ENCODE measurements at places on chromosomes 4 and X. TPM values are rescaled to one million over a fixed set of nuclear protein-coding genes. Genes with fewer than 3 reads are reported as not detected.
A peak's percentile ranks its signal among the peaks of the same experiment; 100 is the strongest.

Gene NDST4
- not detected for total RNA-seq

Gene SEC24B
- total RNA-seq = 50.3 TPM

GRCh38 chr4:162959046-162959445, 207.6 kb downstream of the NAF1 start:
- peaks cover 3% of the 10 kb centered on the region for H3K4me1 ChIP-seq
- no peak overlapping the region for H3K4me3 ChIP-seq
- H3K36me3 ChIP-seq = no peaks in the 10 kb centered on the region
- DNase-seq = peak; percentile 63

GRCh38 chrX:131942034-131942433, 81.1 kb upstream of the STK26 start:
- no peak overlapping the region for H3K27ac ChIP-seq
- H3K36me3 ChIP-seq = no peaks in the 10 kb centered on the region
- no peak overlapping the region for H3K4me3 ChIP-seq
- DNase-seq = no peak
- H3K4me1 ChIP-seq = no peaks in the 10 kb centered on the region
- no peaks in the 10 kb centered on the region for H3K27me3 ChIP-seq

Gene MAGEB2
- not detected for total RNA-seq

DNA sequence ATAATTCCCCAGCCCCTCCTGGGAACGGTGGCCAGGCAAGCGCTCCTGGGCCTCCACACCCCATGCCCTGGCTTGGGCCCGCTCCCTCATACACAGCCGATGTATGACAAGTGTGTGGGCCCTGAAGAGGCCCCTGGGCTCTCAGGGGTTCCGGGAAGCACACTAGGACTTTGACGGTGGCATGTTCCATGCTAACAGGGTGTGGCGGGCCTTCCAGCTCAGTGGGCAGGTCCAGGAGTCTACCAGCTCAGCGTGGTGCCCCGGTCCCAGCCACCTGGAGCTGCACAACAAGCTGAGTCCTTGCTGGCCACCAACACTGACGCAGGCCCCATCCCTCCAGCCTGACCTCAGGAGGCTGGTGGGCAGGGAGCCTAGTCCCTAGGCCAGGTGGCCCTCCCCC, 24.4 kb upstream of the HMX1 start:
- no peak for DNase-seq
- H3K27me3 ChIP-seq = no peaks in the 10 kb centered on the region
- H3K36me3 ChIP-seq = no peaks in the 10 kb centered on the region
- no peak overlapping the region for H3K27ac ChIP-seq
- H3K4me3 ChIP-seq = no peak overlapping the region

GRCh38 chr4:1227816-1228215, 21.1 kb downstream of the CTBP1 start:
- H3K27me3 ChIP-seq = no peaks in the 10 kb centered on the region
- H3K4me3 ChIP-seq = no peak overlapping the region
- no peaks in the 10 kb centered on the region for H3K4me1 ChIP-seq
- DNase-seq = no peak
- H3K36me3 ChIP-seq = no peaks in the 10 kb centered on the region

DNA sequence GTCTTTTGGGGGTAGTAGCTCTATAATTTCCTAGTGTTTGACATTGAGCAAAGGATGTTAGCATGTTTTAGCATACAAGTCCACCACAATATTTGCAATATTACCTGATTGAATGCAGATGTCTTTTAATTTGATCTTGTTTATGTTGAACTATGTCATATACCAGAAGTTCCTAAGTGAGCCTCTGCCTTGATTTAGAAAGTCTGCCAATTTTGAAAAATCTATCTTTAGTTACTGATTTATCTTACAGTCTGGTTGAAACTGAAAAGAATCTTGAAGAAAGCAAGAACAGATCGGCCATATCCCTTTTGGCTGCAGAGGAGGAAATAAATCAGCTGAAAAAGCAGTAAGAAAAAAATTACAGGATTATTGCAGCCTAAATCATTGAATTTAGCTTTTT, 18.5 kb downstream of the SPATA18 start:
- H3K27me3 ChIP-seq = no peaks in the 10 kb centered on the region
- no peaks in the 10 kb centered on the region for H3K4me1 ChIP-seq
- no peaks in the 10 kb centered on the region for H3K36me3 ChIP-seq
- no peak overlapping the region for H3K4me3 ChIP-seq

Gene USP38
- 31.3 TPM for total RNA-seq

DNA sequence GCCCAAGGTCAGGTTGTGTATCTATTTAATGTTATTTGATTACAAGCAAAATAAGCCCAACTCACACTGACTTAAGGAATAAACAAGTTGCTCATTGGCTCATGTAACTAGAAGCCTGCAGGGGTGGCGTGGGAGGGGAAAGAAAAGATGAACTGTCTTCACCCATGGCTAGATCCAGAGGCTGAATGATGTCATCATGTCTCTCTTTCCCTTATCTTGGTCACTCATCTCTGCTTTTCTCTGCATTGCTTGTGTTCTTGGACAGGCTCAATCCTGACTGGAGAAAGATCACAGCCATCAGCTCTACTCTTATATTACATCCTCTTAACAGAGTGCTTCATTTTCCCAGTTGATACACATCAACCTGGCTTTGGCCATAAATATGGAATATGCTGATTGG, 290.0 kb upstream of the DIAPH2 start:
- no peaks in the 10 kb centered on the region for H3K36me3 ChIP-seq
- H3K27ac ChIP-seq = no peak overlapping the region
- H3K4me3 ChIP-seq = no peak overlapping the region
- H3K4me1 ChIP-seq = no peaks in the 10 kb centered on the region

Gene PLK4
- total RNA-seq = 31.2 TPM

DNA sequence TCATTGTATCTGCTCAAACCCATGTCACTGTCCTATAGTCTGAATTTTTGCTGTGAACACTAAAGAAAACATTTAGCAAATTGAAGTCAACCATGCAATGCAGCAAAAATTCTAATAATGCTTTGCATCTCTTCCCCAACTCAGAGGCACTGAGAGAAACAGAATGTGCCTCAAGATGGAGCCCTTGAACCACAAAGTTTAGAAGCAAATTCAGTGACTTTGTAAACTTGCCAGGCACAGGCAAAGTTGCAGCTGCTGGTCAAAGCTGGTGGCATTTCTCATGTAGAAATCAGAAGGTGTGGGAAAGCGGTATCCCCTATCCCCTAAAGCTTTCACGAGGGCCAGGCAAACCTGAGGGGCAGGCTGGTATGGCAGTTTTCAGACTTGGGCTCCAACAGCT, 121.7 kb upstream of the DIPK2B start:
- no peak overlapping the region for H3K27ac ChIP-seq
- H3K4me1 ChIP-seq = no peaks in the 10 kb centered on the region
- DNase-seq = peak; percentile 65
- H3K36me3 ChIP-seq = no peaks in the 10 kb centered on the region
- no peak overlapping the region for H3K4me3 ChIP-seq

- no peak overlapping the region for H3K27ac ChIP-seq
- no peak for DNase-seq
- no peaks in the 10 kb centered on the region for H3K4me1 ChIP-seq
Measured at GRCh38 chr4:54482529-54483200, 175.1 kb upstream of the KIT start.

GRCh38 chr4:72319601-72320021, 249.4 kb downstream of the ADAMTS3 start:
- H3K27ac ChIP-seq = no peak overlapping the region
- H3K27me3 ChIP-seq = no peaks in the 10 kb centered on the region
- no peaks in the 10 kb centered on the region for H3K36me3 ChIP-seq
- no peak overlapping the region for H3K4me3 ChIP-seq

- no peak for DNase-seq
- H3K27me3 ChIP-seq = no peaks in the 10 kb centered on the region
- H3K36me3 ChIP-seq = no peaks in the 10 kb centered on the region
- H3K27ac ChIP-seq = no peak overlapping the region
- H3K4me1 ChIP-seq = no peaks in the 10 kb centered on the region
Measured at GRCh38 chr4:184154199-184154598, 63.5 kb downstream of the ENPP6 start.

Gene SPANXB1
- total RNA-seq = not detected

Gene GAB3
- 26.2 TPM for total RNA-seq

Gene ADH6
- total RNA-seq = not detected

DNA sequence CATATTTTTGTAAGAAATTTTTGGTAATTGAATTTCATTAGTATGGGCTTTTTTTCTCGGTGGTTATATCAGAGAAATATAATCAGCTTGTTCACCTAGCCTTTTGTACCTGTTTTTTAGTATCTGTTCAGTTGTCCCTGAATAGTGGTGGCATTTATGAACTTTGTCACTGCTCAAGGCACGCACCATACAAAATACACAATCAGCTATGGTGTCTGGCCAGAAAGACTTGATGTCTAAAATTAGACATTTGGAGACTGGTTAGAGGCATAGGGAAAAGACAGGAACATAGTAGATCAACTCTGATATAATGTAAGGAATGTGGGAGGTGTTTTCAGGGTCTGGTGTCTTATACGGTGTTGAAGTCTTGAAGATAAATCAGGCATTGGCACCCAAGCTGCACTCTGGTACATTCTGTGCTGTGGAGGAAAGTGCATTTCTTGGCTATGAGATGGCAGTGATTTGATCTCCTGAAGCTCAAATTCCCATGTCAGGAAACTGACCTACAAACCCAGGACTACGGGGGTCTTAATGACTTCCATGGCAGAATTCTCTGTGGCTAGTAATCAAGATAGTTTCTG, 3.6 kb downstream of the ART3 start:
- H3K36me3 ChIP-seq = no peaks in the 10 kb centered on the region
- no peak overlapping the region for H3K27ac ChIP-seq
- H3K4me1 ChIP-seq = no peaks in the 10 kb centered on the region
- DNase-seq = no peak
- no peak overlapping the region for H3K4me3 ChIP-seq
- H3K27me3 ChIP-seq = no peaks in the 10 kb centered on the region

GRCh38 chr4:107818301-107818910, 6.3 kb upstream of the SGMS2 start:
- DNase-seq = no peak
- H3K4me1 ChIP-seq = no peaks in the 10 kb centered on the region
- H3K27me3 ChIP-seq = no peaks in the 10 kb centered on the region
- no peak overlapping the region for H3K4me3 ChIP-seq

Gene SPIN4
- 8.0 TPM for total RNA-seq

Gene BANK1
- total RNA-seq = 52.6 TPM

Gene CFAP99
- 0.67 TPM for total RNA-seq
